ENCODE measurements at places on chromosomes 12 and 14.

DNA sequence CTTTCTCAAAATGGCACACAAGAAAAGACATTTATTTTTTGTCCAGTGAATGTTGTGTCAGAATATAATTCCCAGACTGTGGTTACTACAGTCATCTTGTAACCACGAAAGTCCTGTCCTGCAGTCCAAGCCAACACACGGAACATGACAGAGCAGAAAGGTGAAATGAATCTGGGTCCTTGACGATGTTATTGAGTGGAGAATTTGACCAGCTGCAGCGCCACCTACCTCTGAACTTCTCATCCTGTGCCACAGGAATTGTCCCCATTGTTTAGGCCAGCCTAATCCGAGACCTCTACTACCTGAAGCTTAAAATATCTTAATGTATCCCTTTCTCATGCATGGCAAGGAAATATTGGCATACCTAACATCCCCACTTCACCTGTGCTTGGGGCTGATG lies 64.1 kb upstream of the OTX2 start:
- DNase-seq, result no peak

DNA sequence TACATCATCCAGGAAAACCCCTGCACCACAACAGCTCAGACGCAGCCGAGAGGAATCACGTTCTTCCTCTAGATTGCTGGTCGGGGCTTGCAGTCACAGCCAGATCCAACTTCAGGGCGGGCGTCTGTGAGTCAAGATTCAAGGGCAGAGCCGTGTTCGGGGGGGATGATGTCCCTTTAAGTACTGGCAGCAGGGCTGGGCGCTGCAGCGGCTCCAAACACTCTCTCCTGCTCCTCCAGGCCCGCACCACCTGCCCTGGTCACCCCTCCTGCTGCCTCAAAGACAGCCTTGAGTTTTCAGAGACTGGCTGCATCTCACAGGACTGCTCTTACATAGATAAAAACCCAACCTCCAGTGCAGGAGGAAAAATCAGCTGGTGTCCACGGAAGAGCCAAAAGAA lies 68.3 kb downstream of the KDM2B start:
- no peak for DNase-seq

GRCh38 chr12:131204416-131205274 lies 250.9 kb downstream of the ADGRD1 start:
- no peak for DNase-seq

GRCh38 chr12:48000878-48001504 lies 3.3 kb downstream of the COL2A1 start:
- no peak for DNase-seq

- no peak for DNase-seq
Observed at GRCh38 chr14:102408724-102409123, 46.0 kb downstream of the TECPR2 start.

DNA sequence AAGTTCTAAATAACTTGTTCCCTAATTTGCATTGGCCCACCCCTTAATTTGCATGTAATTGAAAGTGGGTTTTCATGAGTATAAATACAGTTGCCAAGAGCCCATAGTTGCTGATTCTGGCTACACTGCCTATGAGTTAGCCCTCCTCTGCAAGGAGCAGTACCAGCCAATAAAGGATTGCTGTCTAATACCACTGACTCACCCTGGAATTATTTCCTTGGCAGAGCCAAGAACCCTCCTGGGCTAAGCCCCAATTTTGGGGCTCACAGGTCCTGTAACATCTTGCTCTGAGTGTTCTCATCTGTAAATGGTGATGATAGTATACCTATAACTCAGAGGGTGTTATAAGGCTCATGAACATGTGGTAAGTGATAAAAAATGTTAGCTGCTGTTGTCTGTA lies 6.8 kb downstream of the TTC8 start:
- no peak for DNase-seq

- no peak for DNase-seq
Observed at GRCh38 chr12:132351751-132352495, 22.5 kb upstream of the GALNT9 start.

- DNase-seq, result no peak
Observed at GRCh38 chr14:94050231-94050880, 24.2 kb downstream of the OTUB2 start.

- no peak for DNase-seq
Observed at GRCh38 chr12:71014180-71014785, 93.7 kb upstream of the PTPRR start.

GRCh38 chr14:61923348-61923747 lies 161.1 kb downstream of the SNAPC1 start:
- DNase-seq, result no peak

DNA sequence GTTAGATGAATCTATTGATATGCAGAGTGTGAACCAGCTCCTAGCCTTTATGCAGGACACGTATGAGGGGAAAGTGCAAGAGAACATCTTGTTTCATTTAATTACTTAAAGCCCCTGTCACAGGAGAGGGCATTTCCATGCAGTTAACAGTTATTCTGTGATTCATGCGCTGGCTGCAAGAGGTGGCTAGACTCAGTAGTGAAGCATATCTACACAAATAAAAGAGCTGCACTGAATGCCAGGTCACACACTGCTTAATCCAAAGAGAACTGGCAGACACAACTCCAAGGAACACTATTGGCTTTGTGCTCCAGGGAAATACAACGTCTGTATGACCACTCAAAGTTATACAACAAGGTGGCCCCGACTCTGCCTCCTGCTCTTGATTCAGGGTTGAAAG lies 394.1 kb downstream of the C12orf75 start:
- DNase-seq, result no peak

DNA sequence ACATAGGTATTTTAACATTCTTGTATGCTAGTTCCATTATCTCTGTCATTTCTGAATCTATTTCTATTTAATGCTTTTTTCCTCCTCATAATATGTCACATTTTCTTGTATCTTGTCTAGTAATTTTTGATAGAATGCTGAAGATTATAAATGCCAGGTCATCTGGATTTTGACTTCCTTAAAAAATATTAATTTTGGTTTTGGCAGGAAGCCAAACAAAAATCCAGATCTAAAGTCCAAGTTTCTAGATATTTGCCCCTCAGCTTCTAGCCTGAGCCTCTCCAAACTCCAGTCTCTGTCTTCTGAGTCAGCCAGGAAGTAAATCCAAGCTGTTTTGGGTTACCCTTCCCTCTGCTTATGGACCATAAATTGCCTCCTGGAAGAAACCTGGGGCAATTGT lies 335.4 kb downstream of the APAF1 start:
- DNase-seq, result no peak

DNA sequence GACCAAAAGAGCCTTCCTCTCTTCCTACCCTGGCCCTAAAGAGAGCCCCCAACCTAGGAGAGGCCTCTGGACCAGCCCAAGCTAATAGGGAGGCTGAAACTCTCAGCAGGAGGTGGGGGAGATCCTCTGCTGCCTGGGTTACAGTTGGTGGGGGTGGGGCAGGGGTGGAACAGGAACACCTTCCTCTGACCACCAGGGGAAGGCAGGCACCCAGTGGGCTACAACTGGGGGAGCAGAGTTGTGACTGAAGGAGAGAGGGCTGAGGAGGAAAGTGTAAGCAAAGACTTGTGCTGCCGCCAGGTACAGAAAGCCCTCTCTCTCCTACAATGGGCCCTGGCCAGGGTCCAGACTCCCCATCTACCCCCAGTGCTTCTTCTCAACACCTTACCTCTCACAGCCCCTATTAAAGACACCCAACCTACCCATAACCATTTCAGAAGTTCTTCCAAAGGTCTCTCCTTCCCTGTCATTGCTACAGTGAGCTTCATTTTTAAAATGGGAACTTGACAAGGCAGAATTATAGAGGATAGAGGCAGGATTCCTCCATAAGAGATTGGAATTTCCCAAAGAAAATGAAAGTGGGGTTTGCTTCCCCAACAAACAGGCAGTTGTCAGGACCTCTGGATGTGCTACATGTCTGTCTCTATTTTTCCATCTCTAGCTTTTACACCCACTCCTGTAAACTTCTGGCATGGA lies 1.4 kb downstream of the MYO1A start:
- no peak for DNase-seq

- DNase-seq, result no peak
Observed at GRCh38 chr14:73780391-73780790, 66.2 kb upstream of the PNMA1 start.

DNA sequence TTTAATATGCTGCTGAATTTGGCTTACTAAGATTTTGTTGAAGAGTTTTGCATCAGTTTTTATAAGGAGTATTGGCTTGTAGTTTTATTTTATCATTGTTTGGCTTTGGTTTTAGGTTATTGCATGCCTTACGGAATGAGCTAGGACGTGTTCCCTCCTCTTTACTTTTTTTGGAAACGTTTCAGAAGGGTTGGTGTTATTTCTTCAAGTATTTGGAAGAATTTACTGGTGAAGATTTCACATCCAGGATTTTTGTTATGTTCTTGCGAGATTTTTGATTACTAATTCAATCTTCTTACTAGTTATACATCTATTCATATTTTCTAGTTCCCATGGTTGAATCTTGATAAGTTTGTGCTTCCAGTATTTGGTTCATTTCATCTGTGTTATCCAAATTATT lies 823.2 kb downstream of the SLC6A15 start:
- no peak for DNase-seq

GRCh38 chr12:583251-583869 lies 79.9 kb downstream of the NINJ2 start:
- DNase-seq, result no peak

DNA sequence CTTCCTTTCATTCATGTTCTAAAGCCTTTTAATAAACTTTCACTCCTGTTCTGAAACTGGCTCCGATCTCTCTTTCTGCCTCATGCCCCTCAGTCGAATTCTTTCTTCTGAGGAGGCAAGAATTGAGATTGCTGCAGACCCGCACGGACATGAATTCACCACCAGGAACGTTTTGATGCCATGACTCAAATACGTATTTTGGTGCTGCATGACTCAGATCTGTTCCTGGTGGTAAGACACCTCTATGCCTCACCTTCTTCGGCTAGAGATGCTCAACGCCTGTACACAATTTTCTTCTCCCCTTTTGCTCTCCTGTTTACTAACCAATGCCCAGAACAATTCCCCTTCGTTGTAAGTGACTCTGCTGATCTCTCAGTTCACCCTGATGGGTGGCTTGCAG lies 52.0 kb upstream of the RIMBP2 start:
- DNase-seq, result no peak

DNA sequence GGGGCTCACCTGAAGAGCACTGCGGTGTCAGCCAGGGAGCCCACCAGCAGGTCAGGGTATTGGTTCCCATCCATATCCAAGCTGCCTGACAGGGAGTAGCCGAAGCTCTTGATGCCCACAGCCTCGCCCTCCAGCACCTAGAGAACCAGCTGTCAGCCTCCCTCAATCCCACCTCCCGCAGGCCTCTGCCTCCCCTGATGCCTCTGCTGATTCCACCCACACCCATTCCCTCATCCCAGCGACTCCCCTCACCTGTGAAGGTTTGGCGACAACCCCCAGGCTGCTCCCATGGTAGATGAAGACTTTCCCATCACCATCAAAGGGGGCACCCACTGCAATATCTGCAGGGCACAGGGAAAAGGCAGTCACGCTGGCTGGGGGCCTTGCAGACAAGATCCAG lies 10.0 kb downstream of the ITGA7 start:
- DNase-seq, result no peak

DNA sequence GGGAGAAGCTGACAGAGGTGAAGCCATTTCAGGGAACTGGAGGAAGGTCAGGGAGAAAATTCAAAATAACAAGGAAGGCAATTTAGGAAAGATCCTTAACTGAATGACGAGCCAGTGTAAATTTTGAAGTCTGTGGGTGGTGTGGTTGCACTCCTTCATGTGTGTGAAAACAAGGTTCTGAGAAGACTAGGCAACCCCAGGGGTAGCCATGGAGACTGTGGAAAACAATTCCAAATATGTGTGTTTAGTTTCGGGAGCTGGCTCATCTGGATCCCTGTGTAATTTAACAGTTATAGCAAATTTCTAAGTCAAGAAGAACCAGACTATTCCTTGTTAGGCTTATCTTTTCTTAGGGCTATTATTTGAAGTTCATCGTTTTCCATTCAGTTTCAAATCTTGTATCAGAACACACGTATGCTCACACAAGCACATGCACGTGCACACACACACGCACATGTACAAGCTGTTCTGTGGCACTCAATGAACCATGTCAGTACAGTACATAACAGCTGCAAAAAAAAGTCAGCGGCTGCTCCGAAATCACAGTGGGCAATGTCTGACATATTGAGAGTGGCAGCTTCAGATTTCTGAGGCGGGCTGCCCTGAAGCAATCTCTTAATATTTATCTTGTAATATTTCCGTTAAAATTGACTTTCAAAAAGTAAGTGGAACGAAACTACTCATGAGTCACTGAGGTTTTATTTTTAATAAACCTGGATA lies 411.2 kb downstream of the AEBP2 start:
- DNase-seq, result no peak

Data from stimulated activated CD4-positive, alpha-beta T cell treated with anti-CD3 and anti-CD28 coated beads, Interleukin-4, amount 100 ng/mL, for 48 hours (primary cell).